NCI-H2029 (cell line): ENCODE measurements at places on chromosomes 1 and 21.

DNA sequence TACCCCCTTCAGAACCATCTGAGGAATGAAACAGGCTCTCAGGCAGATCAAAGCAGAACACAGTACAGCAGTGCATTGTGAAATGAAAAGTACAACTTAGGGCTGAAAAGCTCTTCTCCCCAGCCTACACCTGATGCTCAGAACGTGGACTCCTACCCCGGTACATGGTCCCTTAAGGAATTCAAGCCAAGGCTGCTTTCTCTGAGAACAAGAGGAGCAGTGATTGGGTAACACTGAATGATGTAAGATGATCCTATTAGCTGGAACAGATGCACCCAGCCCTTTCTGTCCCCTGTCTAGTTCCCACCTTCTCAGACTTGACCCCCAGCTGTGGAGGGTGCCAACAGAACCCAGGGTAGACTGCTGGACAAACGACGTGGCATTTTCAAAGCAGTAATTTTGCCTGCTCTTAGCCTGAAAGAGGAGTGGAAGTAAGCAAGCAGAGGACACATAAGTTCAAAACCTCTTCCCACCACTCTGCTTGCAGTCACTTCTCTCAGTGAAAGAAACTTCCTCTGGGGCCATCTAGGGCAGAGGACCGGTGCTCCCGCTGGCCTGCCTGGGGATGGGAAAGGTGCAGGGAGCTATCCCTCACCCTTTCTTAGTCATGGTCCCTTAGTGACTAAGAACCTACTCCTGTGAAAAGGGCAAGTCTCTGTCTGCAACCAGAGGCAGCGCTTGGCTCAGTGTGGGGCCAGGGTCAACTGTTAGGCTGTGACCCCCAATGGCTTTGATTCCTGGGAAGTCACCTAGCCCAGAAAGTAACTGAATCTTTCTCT is 72.7 kb downstream of the TRABD2B start:
- no peak for DNase-seq

GRCh38 chr1:100883963-100884362 is 10.7 kb downstream of the EXTL2 start:
- DNase-seq = no peak

DNA sequence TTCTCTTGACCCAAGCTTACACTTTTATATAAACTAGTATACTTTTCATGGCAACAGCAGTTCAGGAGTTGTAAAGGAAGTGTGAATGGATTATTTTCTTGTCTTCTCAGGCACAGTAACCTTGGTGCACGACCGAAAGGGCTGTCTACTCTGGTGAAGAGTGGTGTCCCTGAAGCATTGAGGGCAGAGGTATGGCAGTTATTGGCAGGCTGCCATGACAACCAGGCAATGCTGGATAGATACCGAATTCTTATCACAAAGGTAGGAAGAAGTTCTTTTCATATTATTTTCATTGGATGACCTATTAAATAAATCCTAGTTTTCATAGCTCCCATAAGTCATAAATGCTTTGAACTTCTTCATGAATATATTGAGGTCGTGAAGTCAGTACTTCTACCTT is 53.9 kb upstream of the GPR52 start:
- DNase-seq = no peak

GRCh38 chr21:32807717-32808380 is 36.3 kb upstream of the PAXBP1 start:
- no peak for DNase-seq

DNA sequence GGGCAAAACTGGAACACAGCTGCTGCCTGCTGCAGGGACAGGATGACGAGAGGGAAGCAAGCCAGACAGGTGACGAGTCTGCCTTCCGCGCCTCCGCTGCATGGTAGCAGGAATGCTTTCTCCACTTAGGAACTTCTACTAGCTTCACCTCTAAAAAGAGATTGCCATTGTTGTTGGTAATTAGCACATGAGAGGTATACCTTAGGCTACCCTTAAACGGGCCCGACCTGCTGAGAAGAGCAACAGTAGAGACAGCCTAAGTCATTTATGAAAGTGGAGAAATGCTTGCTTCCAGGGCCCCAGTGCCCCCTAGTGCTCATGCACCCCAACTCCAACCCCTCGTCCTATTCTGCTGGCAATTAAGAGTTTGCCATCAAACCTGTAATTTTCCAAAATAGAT is 96.9 kb upstream of the AKT3 start:
- no peak for DNase-seq

GRCh38 chr1:14065486-14065885 is 365.5 kb downstream of the PRDM2 start:
- DNase-seq = no peak
